ENCODE measurements at places on chromosomes 2 and 18.

DNA sequence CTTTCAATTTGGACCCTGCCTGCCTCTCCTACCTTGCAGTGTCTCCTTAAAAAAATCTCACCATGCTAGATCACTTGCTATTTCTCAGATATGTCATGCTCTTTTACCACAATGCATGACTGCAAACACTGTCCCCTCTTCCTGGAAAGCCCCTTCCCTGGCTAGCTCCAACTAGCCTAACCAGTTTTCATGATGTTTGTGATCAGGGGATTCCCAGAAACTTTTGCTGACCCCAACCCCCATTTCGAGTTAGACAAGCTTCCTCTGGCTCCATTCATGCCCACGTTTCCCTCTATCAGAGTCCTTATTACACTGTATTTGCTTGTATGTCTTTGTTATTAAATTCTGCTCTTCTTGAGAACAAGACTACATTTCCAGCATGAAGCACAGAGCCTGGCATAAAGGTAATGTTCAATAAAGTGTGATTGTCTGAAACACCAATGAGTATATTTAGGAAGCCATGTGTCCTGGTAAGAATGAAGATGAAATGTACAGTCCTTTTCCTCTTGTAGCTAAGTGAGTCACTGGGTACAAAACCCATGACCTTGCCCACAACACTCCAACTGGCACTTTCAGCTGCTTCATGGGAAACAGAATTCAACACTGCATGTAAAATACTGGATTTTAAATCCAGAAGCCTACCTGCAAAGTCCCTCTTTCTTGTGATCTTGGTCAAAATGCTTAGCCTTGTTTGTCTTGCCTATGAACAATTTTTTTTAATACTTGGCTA lies 62.0 kb upstream of the ATL2 start:
- DNase-seq = peak; percentile 52

DNA sequence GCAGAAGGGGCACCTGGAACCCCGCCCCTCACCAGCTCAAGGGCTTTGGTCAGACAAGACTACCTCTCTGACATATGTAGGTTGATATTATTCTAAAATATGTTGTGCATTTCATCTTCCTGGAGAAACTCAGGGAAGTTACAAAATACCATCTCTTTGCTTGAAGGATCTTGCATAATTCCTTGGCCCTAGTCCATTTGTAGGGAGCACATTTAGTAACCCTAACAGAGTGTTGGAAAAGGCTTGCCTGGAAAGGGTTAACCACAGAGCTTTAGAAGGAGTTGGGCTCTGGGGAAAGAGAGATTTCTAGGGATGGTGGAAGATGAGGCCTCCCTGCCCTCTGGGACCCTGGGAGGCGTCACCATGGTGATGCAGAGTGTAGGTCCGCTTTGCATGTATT lies 143.0 kb upstream of the SLC1A4 start:
- DNase-seq = no peak

- no peak for DNase-seq
Measured at GRCh38 chr2:168147830-168148794, 99.3 kb downstream of the STK39 start.

DNA sequence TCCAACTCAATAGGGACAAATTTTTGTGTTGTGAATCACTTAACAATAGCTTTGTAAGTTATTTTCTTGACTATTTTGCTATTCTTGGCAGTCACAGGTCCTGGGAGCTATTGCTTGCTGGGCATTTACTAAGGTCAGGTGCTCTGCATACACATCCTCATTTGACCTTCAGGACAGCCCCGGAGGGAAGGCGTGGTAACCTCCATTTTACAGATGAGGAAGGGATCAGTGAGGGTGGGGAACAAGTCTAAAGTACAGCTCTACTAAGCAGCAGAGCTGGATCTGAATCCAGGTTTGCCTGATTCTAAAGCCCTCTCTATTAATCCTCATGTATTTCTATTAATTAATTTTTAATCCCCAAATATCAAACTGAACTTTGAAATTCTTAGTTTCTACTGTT lies 58.8 kb downstream of the PTPN2 start:
- no peak for DNase-seq

- DNase-seq = no peak
Measured at GRCh38 chr2:191465766-191466420, 212.0 kb upstream of the NABP1 start.

GRCh38 chr2:162149466-162149865 lies 2.6 kb downstream of the GCG start:
- no peak for DNase-seq
